ENCODE measurements at places on chromosomes 12 and 14. TPM values are rescaled to one million over a fixed set of nuclear protein-coding genes. Genes with fewer than 3 reads are reported as not detected.

GRCh38 chr12:89827592-89827991, 119.0 kb upstream of the ATP2B1 start:
- DNase-seq = no peak

- DNase-seq = no peak
Observed at GRCh38 chr12:67099858-67100257, 169.3 kb upstream of the CAND1 start.

DNA sequence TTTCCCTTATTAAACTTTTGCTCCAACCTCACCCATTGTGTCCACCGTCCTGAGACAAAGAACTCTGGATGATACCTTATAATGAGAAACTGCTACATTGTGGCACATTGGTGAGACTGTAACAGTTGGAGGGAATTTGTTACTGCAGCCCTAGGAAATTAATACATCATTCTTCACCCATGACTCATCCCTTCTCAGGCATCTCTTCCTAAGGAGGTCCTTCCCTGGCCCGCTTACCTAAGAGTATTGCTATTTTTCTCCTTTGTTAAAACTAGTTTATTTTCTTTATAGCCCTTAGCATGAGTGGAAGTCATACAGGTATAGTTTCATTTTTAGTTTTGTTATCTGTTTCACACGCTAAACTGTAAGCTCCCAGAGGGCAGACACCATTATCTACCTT, 87.1 kb downstream of the TMEM260 start:
- no peak for DNase-seq

- DNase-seq = no peak
Observed at GRCh38 chr12:131043401-131043871, 89.7 kb downstream of the ADGRD1 start.

GRCh38 chr14:76876076-76876475, 49.9 kb downstream of the LRRC74A start:
- peak; percentile 62 for DNase-seq

GRCh38 chr12:50402264-50403000, 1.7 kb downstream of the LARP4 start:
- no peak for DNase-seq

DNA sequence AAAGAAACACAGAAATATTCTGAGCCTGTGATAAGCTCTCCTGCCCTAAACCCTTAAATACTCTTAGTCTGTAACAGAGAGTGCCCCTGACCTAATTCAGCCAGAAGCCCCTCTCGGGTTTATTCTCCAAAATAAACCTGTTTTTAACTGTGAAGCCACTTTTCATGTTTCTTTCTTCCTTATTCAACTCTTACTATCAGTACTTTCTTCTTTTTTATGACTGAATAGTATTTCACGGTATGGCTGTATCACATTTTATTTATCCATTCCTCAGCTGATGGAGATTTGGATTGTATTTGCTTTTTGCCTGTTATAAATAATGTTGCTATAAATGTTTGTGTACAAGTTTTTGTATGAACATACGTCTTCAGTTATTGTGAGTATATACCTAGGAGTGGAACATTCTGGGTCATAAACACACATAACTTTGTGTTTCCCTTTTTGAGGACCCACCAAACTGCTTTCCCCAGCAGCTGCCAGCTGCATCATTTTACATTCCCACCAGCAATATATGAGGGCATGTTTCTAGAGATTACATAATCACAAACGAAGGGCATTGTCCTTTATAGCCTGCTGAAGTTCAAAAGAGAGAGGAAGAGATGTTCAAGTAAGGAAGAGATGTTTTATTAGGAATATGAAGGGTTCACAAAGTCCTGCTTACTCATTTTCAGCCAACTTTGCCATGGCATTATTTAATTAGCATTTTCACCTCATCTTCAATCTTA, 199.4 kb upstream of the NUDT4 start:
- no peak for DNase-seq

Gene ADCY6
- 85.2 TPM for polyA plus RNA-seq

GRCh38 chr14:56162476-56162875, 44.3 kb downstream of the PELI2 start:
- DNase-seq = no peak

GRCh38 chr14:85482552-85482951, 47.4 kb upstream of the FLRT2 start:
- DNase-seq = no peak

DNA sequence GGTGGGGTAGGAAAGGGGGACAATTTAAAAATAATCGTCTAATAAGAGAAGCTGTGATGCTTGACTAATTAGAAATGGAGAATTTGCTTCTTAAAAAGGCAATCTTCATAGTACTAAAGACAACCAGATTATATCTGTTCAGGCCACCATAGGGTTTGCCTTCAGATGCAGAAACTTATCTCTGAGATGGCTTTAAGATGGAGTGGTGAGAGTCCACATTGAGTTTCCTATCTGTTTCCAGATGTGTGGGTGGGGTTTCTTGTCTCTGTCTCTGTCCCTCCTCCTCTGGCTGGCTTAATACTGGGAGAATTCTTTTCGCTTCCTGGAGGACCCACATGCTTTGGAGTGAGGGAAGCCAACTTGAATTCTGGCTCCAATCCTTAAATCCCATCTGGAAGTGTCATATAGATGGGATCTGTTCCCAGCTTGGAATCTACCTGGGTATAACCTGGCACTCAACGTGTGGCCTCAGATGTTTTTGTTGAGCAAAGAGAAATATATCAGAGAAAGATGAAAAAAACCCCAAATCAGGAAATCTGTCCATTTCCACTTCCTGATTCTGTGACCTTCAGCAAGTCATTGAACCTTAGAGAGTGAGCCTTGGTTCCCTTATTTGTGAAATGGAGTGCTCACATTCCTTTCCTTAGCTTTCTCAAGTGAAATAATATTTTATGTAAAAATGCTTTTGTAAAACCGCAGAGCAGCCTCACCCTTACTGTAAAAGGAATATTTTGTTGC, 66.4 kb downstream of the CHST11 start:
- no peak for DNase-seq

DNA sequence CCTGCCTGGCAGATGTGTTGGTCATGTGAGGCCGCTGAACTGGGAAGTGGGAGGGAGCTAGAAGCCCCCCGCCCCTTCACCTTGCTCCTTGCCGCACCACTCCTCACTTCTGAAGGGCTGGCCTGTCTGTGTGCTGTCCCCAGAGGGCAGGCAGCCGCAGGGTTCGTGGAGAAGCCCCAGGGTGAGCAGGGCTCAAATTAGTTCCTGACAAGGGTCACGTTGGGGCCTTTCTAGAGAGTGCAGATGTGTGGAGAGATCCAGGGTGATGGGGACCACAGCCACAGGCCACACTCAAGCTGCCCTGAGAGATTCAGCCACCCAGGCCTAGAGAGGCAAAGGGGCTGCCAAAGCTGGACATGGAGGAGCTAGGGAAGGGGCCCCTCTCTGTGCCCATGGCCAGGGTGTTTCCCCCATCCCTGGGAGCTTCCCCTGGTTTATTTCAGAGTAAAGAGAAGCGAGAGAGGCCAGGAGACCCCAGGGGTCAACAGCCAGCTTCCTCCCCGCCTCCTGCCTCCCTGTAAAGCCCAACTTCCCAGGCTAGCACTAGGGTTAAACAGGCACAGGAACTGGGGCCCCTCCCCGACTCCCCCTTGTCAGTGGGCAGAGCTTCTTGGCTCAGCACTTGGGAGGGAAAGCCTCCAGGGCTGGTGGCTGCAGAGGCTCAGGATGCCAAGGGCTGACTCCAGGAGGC, 16.2 kb downstream of the SLC25A29 start:
- DNase-seq = no peak

DNA sequence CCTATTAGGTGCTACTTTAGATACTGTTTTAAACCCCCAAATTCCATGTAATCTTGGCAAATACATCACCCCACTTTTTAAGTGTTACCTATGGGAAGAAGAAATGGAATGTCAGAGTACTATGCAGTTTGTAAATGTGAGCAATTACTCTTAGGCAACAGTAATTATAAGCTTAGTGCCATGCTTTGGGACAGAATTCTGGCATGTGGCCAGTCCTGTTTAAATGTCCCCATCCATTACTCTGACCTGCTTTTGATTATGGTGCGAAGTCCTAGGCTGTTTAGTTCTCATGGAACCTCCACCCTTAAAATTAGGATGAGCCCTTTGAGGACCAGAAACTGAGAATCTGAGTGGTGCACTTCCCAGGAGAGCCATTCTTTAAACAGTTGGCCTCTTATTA, 321.4 kb upstream of the RGS6 start:
- no peak for DNase-seq

GRCh38 chr12:561908-562593, 101.2 kb downstream of the NINJ2 start:
- no peak for DNase-seq

GRCh38 chr12:92271341-92271740, 125.7 kb upstream of the BTG1 start:
- no peak for DNase-seq

- no peak for DNase-seq
Observed at GRCh38 chr14:72747652-72748051, 146.2 kb downstream of the DPF3 start.

Gene RPGRIP1
- polyA plus RNA-seq = 0.47 TPM

Gene ZDHHC22
- polyA plus RNA-seq = 0.19 TPM

DNA sequence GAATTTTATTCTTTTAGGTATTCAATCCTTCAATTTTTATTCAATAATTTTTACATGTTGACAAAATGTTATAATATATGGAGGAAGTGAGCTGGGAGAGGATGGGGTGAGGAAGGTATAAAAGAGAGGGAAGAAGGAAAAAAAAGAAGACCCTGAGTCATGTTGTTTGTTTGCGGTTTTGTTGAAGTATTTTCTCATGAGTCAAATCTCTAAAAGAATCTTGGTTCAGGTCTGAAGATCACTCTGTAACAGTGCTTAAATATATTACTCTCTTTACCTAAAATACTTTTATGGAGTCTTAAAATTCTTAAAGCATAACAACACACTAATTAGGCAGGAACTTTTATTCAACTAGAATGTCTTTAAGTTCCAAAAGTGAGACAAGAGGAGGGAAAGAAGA, 489.6 kb upstream of the GARIN6 start:
- DNase-seq = no peak

GRCh38 chr14:51431741-51432140, 191.7 kb downstream of the TMX1 start:
- DNase-seq = no peak

GRCh38 chr12:62530596-62530995, 64.0 kb downstream of the MON2 start:
- DNase-seq = no peak

DNA sequence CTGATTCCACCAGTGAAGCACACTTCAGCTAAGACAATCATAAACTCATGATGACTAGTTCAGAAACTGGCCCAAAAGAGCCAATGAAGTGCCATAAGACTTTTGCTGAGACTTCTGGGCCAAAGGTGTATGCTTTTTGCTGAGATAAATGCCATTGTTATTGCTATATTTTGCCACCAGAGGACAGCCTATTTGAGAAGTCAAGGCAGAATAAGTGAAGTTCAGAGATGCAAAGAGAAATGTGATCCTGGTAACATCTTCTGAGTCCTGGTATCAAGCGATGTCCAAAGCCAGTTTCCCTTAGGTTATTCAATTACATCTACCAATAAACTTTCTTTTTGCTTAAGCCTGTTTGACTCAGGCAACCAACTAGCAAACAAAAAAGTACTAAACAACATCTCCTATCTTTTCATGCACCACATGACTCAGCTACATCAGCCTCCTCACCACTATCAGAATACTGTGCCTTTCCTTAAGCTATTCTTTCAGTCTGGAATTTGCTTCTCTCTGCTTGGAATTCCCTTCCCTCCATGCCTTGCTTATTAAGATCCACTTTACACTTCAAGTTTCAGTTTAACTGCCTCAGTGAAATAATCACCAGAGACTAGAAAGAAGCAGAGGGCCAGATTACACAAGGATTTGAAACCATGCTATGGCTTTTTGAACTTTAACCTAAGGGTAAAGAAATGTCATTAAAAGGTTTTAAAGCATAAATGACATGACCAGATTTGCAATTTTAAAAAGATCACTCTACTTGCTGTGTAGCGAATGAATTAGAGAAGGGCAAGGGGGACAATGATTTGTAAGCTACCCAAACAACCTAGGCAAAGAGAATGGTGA, 14.0 kb downstream of the CRY1 start:
- DNase-seq = no peak

Gene PSMA6
- 163 TPM for polyA plus RNA-seq

DNA sequence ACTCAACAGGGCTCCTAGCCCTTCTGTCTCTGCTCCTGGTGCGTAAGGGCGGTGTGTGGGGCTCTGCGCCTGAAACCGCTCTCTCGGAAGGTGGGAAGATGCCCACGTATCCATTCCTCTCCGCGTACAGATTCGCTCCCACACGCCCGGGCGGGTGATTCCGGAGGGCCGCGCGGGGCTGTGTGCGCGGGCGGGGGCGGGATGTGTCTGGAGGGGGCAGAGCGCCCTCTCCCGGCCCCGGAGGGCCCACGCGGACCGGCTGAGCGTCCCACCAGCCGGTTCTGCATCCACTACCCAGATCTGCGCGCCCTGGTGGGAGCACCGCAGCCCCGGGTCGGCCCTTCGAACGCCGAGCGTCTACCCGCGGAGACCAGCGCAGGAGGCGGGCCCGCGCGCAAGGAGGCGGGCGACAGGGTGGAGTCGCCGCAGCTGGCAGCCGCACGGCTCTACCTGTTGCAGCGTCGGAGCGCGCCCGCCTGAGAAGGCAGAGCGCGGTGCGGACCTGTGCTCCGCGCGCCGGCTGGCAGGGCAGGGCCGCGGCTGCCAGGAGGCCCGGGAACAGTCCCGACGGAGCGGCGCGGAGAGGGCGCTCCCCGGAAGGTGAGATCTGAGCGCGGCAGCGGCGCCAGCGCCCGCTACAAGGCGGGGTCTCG, 1.4 kb upstream of the KCNK13 start:
- DNase-seq = peak; percentile 53

Gene KRT78
- polyA plus RNA-seq = not detected

Gene DCAF5
- 60.6 TPM for polyA plus RNA-seq

DNA sequence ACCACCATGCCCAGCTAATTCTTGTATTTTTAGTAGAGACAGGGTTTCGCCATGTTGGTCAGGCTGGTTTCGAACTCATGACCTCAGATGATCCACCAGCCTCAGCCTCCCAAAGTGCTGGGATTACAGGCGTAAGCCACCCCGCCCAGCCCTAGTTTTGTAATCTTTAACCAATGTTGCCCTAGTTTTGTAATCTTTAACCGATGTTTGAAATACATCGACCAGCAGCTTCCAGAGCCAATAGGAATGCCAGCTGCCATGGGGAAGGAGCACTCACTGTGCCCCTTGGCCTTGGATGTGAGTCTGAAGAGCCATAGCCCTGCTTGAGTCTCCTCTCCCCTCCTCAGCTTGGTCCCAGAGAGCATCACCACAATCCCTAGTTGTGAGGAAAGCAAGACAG, 209.3 kb upstream of the RGS6 start:
- no peak for DNase-seq

DNA sequence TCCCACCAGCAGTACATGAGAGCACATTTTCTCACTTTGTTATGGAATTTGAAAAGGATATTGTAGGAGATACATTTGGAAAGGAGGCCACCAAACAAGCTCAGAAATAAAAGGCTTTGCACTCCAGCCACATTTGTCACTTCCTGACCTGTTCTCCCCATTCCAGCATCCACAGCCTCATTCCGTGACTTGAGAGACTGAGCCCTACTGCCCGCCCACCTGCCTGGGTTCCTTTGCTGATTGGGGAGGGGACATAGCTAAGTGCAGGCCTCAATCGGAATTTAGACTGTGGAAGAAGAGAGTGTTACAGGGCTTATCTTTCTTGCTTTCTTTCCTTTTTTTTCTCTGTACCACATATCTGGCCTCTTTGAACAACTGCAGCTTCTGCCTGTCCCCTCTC, 735.4 kb upstream of the TMEM132C start:
- no peak for DNase-seq

GRCh38 chr12:1373901-1374735, 220.3 kb downstream of the FBXL14 start:
- no peak for DNase-seq
